ENCODE measurements at places on chromosomes 7 and 10.

DNA sequence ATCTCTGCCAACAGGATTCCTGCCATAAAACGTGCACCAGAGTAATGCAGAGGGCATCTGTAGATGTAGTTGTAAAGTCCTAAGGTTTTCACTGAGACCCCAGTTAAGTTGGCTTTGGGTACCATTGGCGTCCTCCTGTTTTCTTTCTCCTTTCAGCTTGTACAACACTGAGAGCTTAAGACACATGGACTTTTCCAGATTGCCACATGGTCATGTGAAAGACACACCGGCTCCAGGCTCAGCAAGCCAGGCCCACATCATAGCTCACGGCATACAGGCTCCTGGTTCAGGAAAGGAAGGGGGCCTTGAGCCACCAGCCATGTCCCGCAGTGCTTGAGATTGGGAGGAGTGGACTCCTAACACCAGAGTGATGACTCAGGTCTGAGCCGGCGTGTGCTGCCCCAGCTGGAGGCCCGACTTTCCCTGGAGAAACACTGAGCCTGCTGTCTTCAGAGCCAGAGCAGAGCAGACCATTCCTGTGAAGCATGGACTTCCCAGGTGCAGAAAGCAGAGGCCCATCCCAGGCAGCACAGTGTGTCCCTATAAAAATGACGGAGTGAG, 252.7 kb downstream of the PRPF18 start:
- no peaks in the 10 kb centered on the region for H3K4me1 ChIP-seq
- H3K36me3 ChIP-seq: no peaks in the 10 kb centered on the region
- H3K4me3 ChIP-seq: no peak overlapping the region
- peaks cover 6% of the 10 kb centered on the region for H3K27me3 ChIP-seq
- DNase-seq: no peak

DNA sequence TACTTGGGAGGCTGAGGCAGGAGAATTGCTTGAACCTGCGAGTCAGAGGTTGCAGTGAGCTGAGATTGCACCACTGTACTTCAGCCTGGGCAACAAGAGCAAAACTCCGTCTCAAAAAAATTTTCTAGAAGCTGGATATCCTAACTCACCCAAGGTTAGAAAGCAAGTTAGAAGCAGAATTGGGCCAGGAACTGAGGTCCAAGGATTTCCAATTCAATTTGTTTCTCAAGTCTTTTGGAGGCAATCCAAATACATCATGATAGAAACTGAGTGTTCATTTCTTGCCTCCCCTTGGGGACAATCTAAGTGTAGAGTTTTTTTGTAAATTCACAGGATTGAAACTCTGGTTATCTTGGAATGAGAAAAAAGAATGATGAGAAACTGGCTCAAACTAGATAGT, 45.5 kb downstream of the LAMB1 start:
- no peak overlapping the region for H3K4me3 ChIP-seq
- H3K4me1 ChIP-seq: no peaks in the 10 kb centered on the region
- no peak overlapping the region for H3K27ac ChIP-seq
- peaks cover 10% of the 10 kb centered on the region for H3K27me3 ChIP-seq

DNA sequence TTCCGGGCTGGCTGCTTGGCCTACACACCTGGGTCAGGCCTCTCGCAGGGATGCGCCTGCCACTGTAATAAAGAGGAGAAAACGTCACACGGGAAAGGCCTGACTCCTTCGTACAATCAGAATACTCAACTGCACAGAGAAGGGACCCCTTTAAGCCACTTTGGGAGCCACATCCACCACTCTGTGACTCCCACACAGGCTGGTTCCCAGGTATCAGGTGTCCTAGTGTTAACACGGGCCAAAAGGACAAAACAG, 5.8 kb upstream of the ZNF736 start:
- peak overlapping the region; percentile 98 for H3K27ac ChIP-seq
- H3K27me3 ChIP-seq: no peaks in the 10 kb centered on the region
- no peak for DNase-seq
- H3K4me1 ChIP-seq: peaks cover 9% of the 10 kb centered on the region
- peaks cover 9% of the 10 kb centered on the region for H3K36me3 ChIP-seq

- H3K36me3 ChIP-seq: no peaks in the 10 kb centered on the region
- DNase-seq: no peak
- H3K4me1 ChIP-seq: peaks cover 6% of the 10 kb centered on the region
- H3K4me3 ChIP-seq: no peak overlapping the region
- peaks cover 8% of the 10 kb centered on the region for H3K27me3 ChIP-seq
Observed at GRCh38 chr7:30226614-30227268, 57.7 kb upstream of the ZNRF2 start.

DNA sequence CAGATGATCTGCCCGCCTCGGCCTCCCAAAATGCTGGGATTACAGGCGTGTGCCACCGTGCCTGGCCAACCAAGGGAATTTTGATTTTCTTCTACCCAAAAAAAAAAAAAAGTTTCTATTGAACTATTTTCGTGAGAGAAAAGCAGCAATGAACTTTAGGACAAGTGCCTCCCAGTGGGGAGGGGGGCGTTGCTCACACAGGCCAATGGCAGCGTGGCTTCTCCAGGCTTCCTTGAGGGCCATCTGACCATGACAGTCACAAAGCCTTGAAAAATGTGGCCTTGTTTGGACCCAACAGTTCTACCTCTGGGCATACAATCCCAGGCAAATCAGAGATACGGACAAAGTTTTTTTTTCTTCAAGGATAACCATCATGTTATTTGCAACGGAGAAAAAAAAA, 56.0 kb downstream of the TNRC18 start:
- H3K27me3 ChIP-seq: no peaks in the 10 kb centered on the region
- no peak for DNase-seq
- H3K4me3 ChIP-seq: no peak overlapping the region
- H3K4me1 ChIP-seq: peaks cover 11% of the 10 kb centered on the region
- peaks cover 11% of the 10 kb centered on the region for H3K36me3 ChIP-seq

Data from activated naive CD8-positive, alpha-beta T cell treated with anti-CD3 and anti-CD28 coated beads, Interleukin-2, amount 10 ng/mL, durations not matched to agents 7 days and 5 days (primary cell).